ENCODE measurements at places on chromosomes 7 and 10.

DNA sequence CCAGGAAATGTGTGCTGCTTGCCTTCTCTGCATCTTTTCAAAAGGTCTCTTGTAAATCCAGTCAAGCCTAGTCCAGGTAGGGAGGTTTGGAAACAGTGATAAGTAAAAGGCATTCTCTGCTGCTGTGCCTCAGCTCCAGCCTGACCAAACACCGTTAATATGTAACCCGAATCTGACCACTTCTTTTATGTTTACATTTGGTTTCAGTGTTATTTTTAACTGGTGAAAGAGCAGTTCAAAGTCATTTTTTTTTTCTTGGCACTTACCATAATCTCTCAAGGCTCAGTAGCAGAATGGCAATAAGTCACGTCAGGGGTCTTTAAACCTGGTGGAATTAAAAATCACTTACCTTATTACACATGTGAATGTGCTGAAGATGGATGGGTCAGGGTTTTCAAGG is 216.8 kb downstream of the PTEN start:
- DNase-seq: no peak

DNA sequence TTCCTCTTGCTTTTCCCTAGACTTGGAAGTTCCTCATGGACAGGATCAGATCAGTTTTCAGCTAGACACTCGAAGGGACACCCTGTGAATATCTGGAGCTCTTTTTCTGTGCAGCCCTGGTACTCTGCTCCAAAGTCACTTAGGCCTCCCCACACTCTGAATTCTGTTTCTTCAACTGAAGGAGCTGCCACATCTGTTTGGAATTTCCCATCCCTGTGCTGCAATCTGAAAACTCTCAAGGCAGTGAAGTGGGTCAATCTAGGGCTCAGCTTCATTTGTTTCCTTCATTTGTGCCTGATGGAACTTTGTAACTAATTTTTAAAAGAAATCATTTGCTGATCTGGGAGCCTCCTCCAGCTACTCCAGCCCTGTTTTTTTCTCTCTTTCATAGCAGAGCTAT is 9.6 kb downstream of the EPC1 start:
- no peak for DNase-seq

GRCh38 chr7:21101541-21101940 is 314.9 kb upstream of the SP8 start:
- no peak for DNase-seq

- no peak for DNase-seq
Observed at GRCh38 chr10:59072038-59072437, 104.4 kb upstream of the PHYHIPL start.

DNA sequence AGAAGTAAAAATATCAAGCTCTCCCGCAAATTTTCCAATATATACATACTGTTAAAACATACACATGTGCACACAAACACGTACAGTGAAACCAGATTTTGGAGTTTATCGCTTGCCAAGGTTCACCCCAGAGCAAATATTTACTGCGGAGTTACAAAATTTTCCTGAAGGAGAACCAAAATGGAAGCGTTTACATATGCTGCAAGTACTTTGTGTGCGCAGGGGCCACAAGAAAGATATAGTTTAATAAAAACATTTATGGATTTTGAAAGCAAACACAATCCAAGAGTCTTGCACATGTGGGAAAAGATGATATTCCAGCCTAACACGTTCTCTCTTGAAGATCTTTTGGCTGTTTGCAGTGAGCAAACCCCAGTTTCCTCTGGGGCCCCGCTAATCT is 301.3 kb upstream of the NFE2L3 start:
- no peak for DNase-seq

DNA sequence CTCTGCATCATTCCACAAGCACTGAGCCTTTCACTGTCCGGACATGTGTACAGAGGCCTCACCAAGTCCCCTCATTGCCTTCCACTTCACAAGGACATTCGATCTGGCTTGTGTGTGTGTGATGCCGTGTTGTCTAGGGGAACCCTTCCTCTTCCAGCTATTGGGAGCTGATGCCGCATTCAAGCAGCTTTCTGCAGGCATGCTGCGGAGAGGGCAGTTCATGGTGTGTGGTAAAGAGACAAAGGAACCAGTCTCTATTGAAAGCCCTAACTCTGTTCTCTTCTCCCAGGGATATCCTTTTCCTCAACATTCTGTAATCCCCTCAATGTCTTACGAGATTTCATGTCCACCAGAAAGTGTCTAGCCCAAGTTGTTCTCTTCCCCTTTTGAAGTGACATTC is 141.6 kb downstream of the ALOX5 start:
- DNase-seq: no peak

DNA sequence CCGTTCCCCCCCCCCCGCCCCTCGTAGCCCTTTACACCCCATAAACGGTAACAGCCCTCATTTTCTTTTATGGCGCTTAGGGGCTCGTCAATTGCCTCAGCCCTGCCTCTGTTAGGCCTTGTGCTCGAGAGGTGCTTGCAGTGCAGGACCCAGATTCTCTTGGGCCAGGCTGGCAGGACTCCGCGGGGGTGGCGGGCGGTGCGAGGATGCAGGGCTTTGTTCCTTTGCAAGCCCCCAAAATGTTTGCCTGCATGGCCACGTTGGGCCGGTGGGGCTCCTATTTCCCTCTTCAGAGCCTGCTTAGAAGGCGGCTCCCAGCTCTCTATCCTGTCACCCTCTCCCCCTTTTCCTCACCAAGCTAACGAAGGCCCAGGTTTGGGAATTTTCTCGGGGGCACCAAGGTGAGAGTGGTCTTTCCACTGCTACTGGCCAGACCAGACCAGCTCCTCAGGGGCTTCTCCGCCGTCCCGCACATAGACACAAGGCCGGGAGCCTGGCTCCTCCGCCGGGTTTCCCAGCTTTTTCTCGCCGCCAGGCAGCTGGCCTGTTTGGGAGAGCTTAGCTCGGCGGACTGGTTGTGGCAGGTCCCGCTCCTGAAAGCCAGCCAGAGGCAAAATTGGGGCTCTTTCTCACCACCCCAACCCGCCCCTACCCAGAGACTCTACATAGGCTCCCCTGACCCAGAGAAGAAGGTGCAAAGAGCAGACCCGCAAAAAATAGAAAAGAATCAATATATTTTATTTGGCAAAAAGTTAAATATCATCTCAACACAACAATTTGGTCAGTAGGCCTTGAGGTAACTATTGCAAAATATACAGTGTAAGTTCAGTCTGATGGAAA is 3.4 kb downstream of the HOXA9 start:
- DNase-seq: no peak

DNA sequence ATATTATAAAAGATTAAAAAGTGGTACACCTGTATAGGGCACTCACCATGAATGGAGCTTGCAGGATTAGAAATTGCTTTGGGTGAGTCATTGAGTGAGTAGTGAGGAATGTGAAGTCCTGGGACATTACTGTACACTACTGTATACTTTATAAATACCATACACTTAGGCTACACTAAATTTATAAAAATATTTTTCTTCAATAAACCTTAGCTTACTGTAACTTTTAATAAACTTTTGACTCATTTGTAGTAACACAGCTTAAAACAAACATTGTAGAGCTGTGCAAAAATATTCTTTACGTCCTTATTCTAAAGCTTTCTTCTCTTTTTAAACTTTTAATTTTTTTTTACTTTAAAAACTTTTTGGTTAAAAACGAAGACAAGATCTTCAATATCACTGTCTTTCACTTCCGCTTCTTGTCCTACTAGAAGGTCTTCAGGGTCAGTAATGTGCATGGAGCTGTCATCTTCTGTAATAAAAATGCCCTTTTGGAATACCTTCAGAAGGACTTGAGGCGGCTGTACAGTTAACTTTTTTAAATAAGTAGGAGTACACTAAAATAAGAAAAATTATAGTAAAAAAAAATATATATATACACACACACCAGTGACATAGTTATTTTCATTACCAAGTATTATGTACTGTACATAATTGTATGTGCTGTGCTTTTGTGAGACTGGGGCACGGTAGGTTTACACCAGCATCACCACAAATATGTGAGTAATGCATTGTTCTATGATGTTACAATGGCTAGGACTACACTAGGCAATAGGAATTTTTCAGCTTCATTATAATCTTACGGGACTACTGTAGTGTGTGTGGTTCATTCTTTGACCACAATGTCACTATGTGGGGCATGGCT is 3.5 kb downstream of the STK31 start:
- no peak for DNase-seq
